CD4-positive, alpha-beta memory T cell (primary cell): ENCODE measurements at places on chromosomes 13 and 19. TPM values are rescaled to one million over a fixed set of nuclear protein-coding genes. Genes with fewer than 3 reads are reported as not detected.

DNA sequence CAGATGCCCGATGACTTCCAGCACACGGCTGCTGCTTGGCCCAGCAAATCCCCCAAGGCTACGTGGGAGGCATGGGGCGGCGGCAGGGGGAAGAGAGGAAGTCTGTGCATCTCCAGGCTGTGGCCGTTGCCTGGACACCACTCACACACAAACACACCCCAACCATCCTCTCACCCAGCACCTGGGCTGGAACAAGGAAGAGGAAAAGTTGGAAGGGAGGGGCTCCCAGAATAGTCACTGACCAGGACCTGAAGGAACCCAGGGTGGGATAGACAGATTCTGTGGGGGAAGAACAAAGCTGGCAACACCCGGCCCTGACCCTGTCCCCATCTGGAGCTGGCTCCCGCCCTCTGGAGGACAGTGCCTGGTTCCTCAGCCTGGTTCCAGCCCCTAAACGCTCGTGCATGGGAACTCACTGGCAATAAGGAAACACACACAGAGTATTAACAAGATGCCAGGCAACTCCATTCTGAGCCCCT lies 11.2 kb downstream of the PPP6R1 start:
- H3K4me1 ChIP-seq: peaks cover 54% of the 10 kb centered on the region
- H3K4me3 ChIP-seq: no peak overlapping the region
- DNase-seq: no peak
- no peaks in the 10 kb centered on the region for H3K27me3 ChIP-seq

DNA sequence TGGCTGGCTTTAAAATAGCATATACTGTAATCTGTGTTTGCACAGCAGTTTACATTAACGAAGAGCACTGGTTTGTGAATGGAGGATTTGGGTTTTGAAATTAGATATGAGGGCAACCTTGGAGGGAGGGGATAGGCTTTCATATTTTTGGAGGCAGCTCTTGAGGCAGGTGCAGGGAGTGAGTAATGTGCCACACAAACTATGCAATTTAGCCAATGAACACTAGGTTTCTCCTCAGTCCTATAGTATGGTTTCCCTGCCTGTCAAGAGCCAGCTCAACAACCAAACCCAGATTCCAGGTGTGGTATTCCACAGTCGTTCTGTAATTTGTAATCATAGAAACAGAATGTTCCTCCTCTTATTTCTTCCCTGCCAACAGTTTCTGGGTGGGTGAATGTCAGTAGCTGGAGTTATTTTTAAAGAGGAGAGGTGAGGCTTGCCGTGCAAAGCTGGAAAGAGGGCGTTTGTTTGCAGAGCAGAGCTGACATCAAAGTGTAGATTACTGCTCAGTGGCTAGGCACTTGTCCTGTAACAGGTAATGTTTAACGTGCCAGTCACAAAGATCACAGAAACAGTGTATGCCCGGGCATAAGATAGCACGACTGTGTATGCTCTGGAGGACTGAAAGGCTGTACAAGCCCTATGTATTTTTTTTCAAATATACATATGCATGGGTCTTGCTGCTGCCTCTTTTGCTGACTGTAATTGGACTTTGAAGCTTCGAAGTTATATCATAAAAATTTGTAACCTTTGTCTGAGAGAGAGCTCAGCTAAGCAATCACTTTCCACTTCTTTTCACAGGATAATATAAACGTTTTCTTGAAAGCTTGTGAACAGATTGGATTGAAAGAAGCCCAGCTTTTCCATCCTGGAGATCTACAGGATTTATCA lies 124.2 kb downstream of the LMO7 start:
- H3K27ac ChIP-seq: no peak overlapping the region
- H3K4me3 ChIP-seq: peak overlapping the region; percentile 20
- H3K27me3 ChIP-seq: no peaks in the 10 kb centered on the region
- peak; percentile 27 for DNase-seq

GRCh38 chr19:52664461-52664860 lies 26.3 kb upstream of the ZNF83 start:
- no peaks in the 10 kb centered on the region for H3K27me3 ChIP-seq
- H3K36me3 ChIP-seq: peaks cover 16% of the 10 kb centered on the region
- DNase-seq: no peak
- H3K27ac ChIP-seq: no peak overlapping the region
- no peaks in the 10 kb centered on the region for H3K4me1 ChIP-seq
- no peak overlapping the region for H3K4me3 ChIP-seq

DNA sequence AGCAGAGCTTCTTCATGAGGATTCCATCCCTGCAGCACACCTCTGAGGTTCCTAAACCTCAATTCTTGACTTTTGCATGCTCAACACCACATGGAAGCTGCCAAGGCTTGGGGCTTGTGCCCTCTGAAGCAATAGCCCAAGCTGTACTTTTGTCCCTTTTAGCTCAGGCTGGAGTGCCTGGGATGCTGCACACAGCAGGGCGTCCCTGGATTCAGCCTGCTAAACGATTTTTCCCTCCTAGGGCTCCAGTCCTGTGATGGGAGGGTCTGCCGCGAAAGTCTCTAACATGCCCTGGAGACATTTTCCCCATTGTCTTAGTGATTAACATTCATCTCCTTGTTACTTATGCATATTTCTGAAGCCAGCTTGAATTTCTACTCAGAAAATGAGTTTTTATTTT lies 98.3 kb downstream of the SLITRK5 start:
- H3K36me3 ChIP-seq: no peaks in the 10 kb centered on the region
- no peak overlapping the region for H3K27ac ChIP-seq
- no peak for DNase-seq
- H3K4me1 ChIP-seq: no peaks in the 10 kb centered on the region
- no peak overlapping the region for H3K4me3 ChIP-seq

DNA sequence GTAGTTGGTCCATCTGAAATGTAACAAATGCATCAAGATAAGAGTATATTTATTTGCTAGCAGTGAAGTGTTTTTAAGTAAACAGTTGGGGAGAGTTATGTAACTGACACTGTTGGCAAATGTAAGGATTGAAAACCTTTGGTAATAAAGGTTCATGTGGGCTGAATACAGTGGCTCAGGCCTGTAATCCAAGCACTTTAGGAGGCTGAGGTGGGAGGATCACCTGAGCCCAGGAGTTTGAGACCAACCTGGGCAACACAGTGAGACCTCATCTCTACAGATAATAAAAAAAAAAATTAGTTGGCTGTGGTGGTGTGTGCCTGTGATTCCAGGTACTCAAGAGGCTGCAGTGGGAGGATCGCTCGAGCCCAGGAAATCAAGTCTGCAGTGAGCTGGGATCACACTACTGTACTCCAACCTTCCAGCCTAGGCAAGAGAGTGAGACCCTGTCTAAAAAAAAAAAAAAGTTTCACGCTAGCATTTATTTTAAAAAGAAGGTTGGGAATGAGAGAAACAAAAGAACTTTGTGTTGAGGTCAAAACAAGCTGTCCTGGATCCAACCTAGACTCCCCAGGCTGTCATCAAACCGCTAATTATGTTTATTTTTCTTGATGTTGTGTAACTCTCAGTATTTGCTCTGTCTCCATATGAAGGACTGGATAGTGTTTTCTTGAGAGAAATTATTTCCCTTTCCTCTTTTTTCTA lies 20.7 kb downstream of the SETDB2 start:
- peaks cover 34% of the 10 kb centered on the region for H3K36me3 ChIP-seq
- H3K27me3 ChIP-seq: no peaks in the 10 kb centered on the region
- no peaks in the 10 kb centered on the region for H3K4me1 ChIP-seq
- no peak overlapping the region for H3K4me3 ChIP-seq

GRCh38 chr19:7360393-7360984 lies 11.8 kb downstream of the ARHGEF18 start:
- DNase-seq: no peak
- H3K36me3 ChIP-seq: peaks cover 60% of the 10 kb centered on the region
- no peak overlapping the region for H3K4me3 ChIP-seq
- peaks cover 56% of the 10 kb centered on the region for H3K4me1 ChIP-seq
- H3K27ac ChIP-seq: no peak overlapping the region

- peak overlapping the region; percentile 58 for H3K4me3 ChIP-seq
- peak; percentile 52 for DNase-seq
- H3K27me3 ChIP-seq: no peaks in the 10 kb centered on the region
- peak overlapping the region; percentile 87 for H3K27ac ChIP-seq
- H3K36me3 ChIP-seq: no peaks in the 10 kb centered on the region
These were observed 589 bp downstream of the R3HDM4 start for GRCh38 chr19:912181-913079.

DNA sequence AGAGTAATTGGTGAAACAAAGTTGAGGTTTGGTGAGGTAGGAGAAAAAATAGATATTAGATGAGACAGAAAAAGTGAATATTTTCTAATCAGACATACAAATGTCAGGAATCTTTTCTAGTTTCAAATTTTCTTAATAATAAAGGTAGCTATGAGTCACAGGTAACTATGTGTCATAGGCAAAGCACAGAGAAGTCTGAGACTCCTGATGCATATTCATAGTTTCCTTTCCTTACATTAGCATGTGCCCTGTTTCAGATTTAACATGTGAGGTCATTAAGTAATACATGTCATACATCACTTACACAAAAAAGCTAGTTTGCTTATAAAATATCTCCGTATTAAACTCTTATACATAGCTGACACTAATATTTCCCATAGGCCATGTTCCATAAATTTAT lies 1141.3 kb upstream of the PCDH20 start:
- H3K27me3 ChIP-seq: no peaks in the 10 kb centered on the region
- H3K27ac ChIP-seq: no peak overlapping the region
- H3K36me3 ChIP-seq: no peaks in the 10 kb centered on the region
- no peak for DNase-seq
- no peaks in the 10 kb centered on the region for H3K4me1 ChIP-seq

DNA sequence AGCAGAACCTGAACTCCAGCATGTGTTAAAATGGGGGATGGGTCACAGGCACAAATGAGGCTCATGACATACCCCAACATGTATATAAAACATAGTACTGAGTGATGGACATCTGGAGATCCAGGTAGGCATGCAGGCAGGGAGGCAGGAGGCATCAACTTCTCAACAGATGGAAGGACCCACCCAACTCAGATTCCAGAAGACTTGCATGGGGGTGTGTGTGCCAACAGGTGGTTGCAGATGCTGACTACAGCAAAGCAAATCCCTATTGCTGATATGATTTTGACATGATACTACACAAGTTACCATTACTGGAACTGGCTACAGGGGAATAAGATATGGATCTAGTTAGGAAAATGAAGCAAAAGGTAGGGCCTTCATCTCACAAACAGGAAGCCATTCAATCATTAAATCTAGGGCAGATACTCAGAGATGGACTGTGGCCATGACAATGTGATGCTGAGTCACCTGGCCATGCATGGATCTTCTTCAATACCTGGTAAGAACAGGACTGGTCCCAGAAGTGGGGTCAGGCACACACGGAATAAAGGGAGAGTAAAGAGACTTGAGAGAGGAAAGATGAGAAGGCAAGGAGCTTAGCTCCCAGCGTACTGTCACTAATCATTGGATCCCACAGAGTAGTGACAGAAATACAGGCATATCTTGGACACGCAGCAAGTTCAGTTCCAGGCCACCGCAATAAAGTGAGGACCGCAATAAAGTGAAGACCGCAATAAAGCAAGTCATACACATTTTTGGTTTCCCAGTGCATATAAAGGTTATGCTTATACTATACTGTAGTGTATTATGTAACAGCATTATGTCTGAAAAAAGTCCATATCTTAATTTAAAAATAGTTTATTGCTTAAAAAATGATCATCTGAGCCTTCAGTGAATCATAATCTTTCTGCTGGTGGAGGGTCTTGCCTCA lies 91.3 kb downstream of the USP12 start:
- H3K36me3 ChIP-seq: no peaks in the 10 kb centered on the region
- no peak overlapping the region for H3K4me3 ChIP-seq
- DNase-seq: no peak
- H3K27me3 ChIP-seq: no peaks in the 10 kb centered on the region
- H3K27ac ChIP-seq: no peak overlapping the region

- H3K27ac ChIP-seq: no peak overlapping the region
- H3K36me3 ChIP-seq: peaks cover 7% of the 10 kb centered on the region
- DNase-seq: no peak
- H3K4me1 ChIP-seq: peaks cover 40% of the 10 kb centered on the region
These were observed 4.3 kb downstream of the CD37 start for GRCh38 chr19:49339301-49340068.

DNA sequence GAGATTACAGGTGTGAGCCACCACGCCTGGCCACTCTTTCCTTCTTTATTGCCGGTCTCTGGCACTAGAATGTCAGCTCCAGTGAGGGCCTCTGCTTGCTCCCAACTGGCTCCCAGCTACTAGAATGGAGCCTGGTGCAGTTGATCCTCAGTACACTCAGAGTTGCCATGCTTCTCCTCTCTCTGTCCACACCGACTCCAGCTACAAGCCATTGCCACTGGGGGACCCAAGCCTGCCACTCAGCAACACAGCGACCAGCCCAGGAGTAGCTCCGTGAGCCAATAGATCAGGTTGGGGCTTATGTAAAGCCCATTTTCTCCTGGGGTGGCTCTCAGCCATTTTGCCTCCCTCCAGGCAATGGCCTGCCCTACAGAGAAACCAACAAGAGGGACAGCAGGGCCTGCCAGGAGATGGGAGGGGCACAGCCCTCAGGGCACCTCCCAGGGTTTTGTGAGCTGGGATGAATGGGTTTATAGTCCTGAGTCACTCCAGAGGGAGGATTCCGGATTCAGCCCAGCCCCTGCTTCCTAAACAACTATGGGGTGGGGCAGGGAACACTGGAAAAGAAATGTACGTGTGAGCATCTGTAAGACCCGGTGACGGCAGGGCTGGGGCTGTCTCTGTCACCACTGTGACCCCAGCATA lies 36.5 kb downstream of the OPA3 start:
- H3K27me3 ChIP-seq: no peaks in the 10 kb centered on the region
- DNase-seq: no peak
- no peak overlapping the region for H3K27ac ChIP-seq
- no peaks in the 10 kb centered on the region for H3K36me3 ChIP-seq

- H3K27ac ChIP-seq: no peak overlapping the region
- DNase-seq: no peak
- H3K4me1 ChIP-seq: no peaks in the 10 kb centered on the region
These were observed 140.3 kb upstream of the SOX1 start for GRCh38 chr13:111926501-111927180.

GRCh38 chr19:5718579-5719273 lies 1.2 kb downstream of the LONP1 start:
- peak overlapping the region; percentile 92 for H3K4me3 ChIP-seq
- peaks cover 9% of the 10 kb centered on the region for H3K36me3 ChIP-seq
- DNase-seq: no peak
- peaks cover 23% of the 10 kb centered on the region for H3K4me1 ChIP-seq
- H3K27ac ChIP-seq: peak overlapping the region; percentile 89

GRCh38 chr13:43127103-43127798 lies 103.9 kb downstream of the DNAJC15 start:
- no peak overlapping the region for H3K27ac ChIP-seq
- no peak for DNase-seq
- no peaks in the 10 kb centered on the region for H3K27me3 ChIP-seq
- H3K4me3 ChIP-seq: no peak overlapping the region
- H3K36me3 ChIP-seq: no peaks in the 10 kb centered on the region

GRCh38 chr19:3692141-3693024 lies 7.9 kb downstream of the PIP5K1C start:
- no peak overlapping the region for H3K27ac ChIP-seq
- no peaks in the 10 kb centered on the region for H3K27me3 ChIP-seq
- H3K4me3 ChIP-seq: no peak overlapping the region
- DNase-seq: peak; percentile 56

Gene COG3
- 28.8 TPM for polyA plus RNA-seq

Gene ACP7
- not detected for polyA plus RNA-seq

Gene CCNA1
- not detected for polyA plus RNA-seq

Gene CEACAM16
- not detected for polyA plus RNA-seq

Gene ZNF813
- 0.86 TPM for polyA plus RNA-seq

Gene TMEM145
- polyA plus RNA-seq: not detected
